ENCODE measurements at places on chromosomes 4 and X.
A peak's percentile ranks its signal among the peaks of the same experiment; 100 is the strongest.

- no peak for DNase-seq
Measured at GRCh38 chr4:38195486-38195885, 235.3 kb downstream of the PTTG2 start.

GRCh38 chrX:70664726-70665125 is 220.1 kb downstream of the DLG3 start:
- no peak for DNase-seq

GRCh38 chr4:123836851-123837595 is 440.4 kb downstream of the SPRY1 start:
- no peak for DNase-seq

- no peak for DNase-seq
Measured at GRCh38 chr4:72319601-72320021, 249.4 kb downstream of the ADAMTS3 start.

DNA sequence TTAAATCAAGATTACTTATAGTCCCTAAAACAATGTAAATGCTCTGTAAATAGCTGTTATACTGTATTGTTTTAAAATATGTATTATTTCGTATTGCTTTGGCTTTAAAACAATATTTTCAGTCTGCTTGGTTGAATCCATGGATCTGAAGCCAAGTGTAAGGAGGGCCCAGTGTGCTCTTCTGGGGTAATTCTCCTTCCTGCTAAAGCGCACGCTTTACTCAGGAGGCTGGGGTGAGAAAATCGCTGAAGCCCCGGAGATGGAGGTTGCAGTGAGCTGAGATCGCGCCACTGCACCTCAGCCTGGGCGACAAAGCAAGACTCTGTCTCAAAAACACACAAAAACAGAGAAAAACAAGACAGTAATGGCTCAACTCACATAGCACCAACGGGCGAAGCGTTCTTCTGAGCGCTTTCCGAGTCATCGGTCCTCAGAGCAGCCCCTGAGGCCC is 391 bp upstream of the IDUA start:
- DNase-seq: no peak

GRCh38 chr4:114205261-114205660 is 225.8 kb upstream of the ARSJ start:
- DNase-seq: no peak

- DNase-seq: no peak
Measured at GRCh38 chrX:133892337-133892736, 93.1 kb downstream of the GPC3 start.

DNA sequence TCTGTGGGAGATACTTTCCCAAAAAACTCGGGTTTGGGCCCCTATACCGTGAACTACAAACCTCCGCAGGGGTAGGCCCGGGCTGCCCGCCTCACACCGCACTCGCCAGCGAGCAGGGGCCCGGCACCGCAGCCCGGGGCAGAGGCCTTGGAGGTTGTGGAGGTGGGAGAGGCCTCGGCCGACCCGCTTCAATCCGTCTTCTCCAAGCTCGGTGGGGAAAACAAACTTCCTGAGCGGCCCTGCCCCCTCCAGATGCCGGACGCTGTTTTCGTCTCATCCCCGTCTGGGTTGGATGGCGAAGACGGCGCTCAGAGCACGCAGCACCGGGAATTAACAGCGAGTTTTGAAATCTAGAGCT is 442 bp upstream of the MCUB start:
- DNase-seq: peak; percentile 10

GRCh38 chr4:14404730-14405129 is 597.6 kb upstream of the CPEB2 start:
- DNase-seq: no peak

- DNase-seq: no peak
Measured at GRCh38 chrX:130173190-130173895, 1.6 kb downstream of the RAB33A start.

DNA sequence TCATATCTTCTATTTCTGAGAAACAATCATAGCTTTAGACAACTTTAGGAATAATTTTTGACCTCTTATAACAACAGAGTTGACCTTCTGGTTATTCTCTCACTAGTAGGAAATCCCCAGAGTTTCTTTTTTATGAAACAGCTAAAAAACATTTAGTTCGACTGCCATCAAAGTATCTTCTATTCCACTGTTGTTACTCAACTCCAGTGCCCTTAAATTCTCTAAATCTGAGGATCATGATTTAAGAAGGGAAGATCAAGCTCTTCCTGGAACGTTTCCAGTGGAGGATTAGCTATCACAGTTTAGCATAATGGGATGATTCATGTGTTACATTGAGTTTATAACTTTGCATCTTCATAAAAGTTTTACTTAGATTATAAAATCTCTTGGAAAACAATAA is 134.9 kb upstream of the VEGFC start:
- DNase-seq: no peak

GRCh38 chr4:105162123-105162796 is 15.6 kb downstream of the TET2 start:
- no peak for DNase-seq

GRCh38 chrX:14359316-14359715 is 170.0 kb upstream of the GLRA2 start:
- DNase-seq: no peak

DNA sequence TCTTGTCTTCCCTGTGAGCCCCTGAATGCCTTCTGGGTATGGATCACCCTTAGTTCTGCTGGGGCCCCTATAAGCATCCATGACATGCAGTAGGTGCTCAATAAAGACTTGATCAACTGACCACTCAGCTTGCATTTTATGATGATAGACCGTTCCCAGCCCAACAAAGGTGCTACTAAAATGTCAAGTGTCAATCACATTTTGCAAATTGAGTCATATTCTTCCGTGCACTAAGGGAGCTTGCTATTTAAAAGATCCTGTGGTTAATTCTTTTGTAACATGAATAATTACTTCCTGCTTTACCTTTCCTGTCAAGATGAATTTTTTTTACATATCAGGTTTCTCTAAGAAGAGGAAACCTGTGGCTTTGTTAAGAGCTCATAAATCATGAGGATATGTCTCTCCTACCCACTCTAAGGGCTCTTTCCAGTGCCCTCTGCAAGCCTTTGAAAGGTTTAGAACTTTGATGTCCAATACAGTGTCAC is 47.6 kb downstream of the SH3KBP1 start:
- DNase-seq: no peak

DNA sequence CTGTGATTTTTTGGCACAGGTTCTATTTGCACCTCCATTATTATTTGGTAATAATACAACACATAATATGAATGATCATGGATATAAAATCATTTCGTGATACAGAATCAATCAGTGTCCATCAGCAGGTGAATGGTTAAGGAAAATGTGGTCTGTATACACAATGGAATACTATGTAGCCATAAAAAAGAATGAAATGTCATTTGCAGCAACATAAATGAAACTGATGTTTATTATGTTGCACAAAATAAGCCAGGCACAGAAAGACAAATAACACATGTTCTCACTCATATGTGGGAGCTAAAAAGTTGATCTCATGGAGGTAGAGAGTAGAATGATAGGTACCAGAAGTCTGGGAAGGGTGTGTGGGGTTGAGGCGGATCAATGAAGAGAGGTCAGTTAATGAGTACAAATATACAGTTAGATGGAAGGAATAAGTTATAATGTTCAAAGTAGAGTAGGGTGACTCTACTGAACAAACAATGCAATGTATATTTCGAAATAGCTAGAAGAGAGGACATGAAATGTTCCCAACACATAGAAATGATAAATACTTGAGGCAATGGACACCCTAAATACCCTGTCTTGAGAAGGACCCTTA is 1.1 kb upstream of the SMARCA1 start:
- no peak for DNase-seq

GRCh38 chr4:139301113-139301820 is at the start of gene NAA15:
NAA15 (plus strand) TSS chr4:139301505; CDS start chr4:139301778, 273 bp downstream.
- peak; percentile 95 for DNase-seq

DNA sequence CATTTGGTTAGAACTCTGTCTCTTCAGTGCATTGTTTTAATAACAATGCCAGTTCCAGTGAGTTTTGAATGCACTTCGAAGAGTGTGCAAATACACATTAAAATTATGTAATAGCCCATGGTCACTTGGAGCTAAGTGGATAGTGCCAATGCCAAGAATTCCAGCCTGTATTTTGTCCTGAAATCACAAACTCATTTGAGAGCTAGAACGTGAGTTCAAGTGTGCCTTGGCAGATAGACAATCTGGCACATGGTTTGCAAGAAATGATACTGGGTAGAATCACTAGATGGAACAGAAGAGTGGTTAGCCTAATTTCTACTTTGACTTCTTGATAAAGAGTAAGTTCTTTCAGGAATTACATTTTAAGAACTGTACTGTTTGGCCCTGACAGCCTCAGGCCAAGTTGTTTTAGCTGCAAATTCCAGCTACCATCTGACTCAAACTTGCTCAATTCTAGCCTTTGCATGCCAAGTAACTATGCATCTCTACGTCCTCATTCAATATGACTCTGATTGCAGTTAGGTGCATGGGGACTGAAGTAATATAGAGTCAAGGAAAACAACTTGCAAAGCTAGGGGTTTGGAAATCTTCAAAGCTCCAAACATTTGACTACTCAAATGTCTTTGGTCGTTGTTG is 131.9 kb upstream of the SMIM31 start:
- no peak for DNase-seq

Data from stimulated activated CD4-positive, alpha-beta T cell treated with anti-CD3 and anti-CD28 coated beads, Interleukin-15, amount 100 ng/mL, for 48 hours (primary cell).